ENCODE measurements at places on chromosomes 2 and 18. TPM values are rescaled to one million over a fixed set of nuclear protein-coding genes. Genes with fewer than 3 reads are reported as not detected.

The DSG2 gene
- polyA plus RNA-seq = 67.7 TPM

The ST8SIA3 gene
- polyA plus RNA-seq = not detected

The IL1B gene
- 1.2 TPM for polyA plus RNA-seq

DNA sequence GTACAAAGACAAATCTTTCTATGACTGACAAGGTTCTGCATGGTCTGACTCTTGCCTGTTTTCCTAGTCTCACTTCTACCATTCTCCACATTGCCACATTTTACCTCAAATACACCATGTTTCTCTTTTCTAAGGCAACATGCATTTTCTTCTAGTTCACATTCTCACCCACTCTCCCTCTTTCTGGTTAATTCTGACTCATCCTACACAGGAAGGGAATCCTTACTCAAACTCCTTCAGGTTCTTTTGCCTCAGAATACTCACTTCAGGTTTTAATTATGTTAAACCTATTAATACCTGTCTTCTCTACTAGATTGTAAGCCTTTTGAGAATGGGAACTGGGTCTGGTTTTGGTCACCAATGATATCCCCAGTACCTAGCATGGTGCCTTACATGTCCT lies 47.2 kb downstream of the MAP2 start:
- no peak for DNase-seq
- H3K27me3 ChIP-seq = no peaks in the 10 kb centered on the region
- H3K36me3 ChIP-seq = no peaks in the 10 kb centered on the region
- H3K4me3 ChIP-seq = no peak overlapping the region
- no peak overlapping the region for H3K27ac ChIP-seq

DNA sequence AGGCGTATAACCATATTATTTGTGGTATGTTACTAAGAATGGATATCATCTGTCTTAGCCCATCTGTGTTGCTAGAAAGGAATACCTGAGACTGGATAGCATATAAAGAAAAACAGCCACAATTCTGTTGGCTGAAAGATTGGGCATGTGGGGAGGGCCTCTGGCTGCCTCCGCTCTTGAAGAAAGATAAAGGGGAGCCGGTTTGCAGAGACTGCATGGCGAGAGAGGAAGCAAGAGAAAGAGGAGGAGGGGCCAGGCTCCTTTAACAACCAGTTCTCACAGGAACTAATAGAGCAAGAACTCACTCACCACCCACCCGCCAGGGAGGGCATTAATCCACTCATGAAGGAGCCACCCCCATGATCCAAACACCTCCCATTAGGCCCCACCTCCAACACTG lies 29.2 kb upstream of the UXS1 start:
- DNase-seq = no peak
- no peaks in the 10 kb centered on the region for H3K27me3 ChIP-seq
- no peak overlapping the region for H3K27ac ChIP-seq
- H3K4me1 ChIP-seq = no peaks in the 10 kb centered on the region
- no peaks in the 10 kb centered on the region for H3K36me3 ChIP-seq
- H3K4me3 ChIP-seq = no peak overlapping the region

DNA sequence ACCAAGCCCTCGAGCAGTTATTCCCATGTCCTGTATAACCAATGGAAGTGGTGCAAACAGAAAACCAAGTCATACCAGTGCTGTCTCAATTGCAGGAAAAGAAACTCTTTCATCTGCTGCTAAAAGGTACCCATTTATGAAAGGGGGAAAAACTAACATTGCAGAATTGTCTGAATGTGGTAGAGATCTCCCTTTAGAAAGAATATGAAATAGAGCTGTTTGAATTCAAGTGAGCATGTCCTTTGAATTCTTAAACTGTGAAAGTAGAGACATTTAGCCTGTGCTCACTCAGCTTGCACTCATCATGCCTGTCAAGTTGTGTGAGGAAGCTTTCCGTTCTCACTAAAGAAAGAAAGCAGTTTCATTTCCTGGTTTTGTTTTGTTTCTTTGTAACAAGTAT lies 87.4 kb downstream of the EML4 start:
- H3K4me1 ChIP-seq = no peaks in the 10 kb centered on the region
- H3K4me3 ChIP-seq = no peak overlapping the region
- no peak overlapping the region for H3K27ac ChIP-seq
- H3K27me3 ChIP-seq = no peaks in the 10 kb centered on the region
- no peak for DNase-seq
- no peaks in the 10 kb centered on the region for H3K36me3 ChIP-seq

DNA sequence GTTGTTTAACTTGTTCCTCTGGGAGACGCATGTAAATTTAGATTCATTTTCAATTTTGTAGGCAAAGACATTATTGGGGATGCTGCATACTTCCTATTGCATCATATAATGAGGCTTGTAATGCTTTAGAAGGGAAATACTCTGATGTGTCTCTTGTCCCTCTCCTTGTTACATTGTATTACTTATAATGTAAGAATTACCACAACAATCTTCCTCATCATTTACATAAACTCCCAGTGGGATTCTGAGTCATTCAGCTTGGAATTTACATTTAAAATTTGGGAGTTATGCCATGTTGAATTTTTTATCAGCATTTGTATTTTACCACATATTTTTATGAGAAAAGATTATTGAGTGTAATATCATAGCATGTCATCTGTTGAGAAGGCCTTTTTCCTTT lies 963.4 kb upstream of the NRXN1 start:
- H3K27me3 ChIP-seq = no peaks in the 10 kb centered on the region
- no peak overlapping the region for H3K27ac ChIP-seq
- no peaks in the 10 kb centered on the region for H3K4me1 ChIP-seq
- DNase-seq = no peak
